ENCODE measurements at places on chromosomes 3 and 15.

GRCh38 chr3:165040186-165040585, 38.1 kb downstream of the SI start:
- no peak for DNase-seq

DNA sequence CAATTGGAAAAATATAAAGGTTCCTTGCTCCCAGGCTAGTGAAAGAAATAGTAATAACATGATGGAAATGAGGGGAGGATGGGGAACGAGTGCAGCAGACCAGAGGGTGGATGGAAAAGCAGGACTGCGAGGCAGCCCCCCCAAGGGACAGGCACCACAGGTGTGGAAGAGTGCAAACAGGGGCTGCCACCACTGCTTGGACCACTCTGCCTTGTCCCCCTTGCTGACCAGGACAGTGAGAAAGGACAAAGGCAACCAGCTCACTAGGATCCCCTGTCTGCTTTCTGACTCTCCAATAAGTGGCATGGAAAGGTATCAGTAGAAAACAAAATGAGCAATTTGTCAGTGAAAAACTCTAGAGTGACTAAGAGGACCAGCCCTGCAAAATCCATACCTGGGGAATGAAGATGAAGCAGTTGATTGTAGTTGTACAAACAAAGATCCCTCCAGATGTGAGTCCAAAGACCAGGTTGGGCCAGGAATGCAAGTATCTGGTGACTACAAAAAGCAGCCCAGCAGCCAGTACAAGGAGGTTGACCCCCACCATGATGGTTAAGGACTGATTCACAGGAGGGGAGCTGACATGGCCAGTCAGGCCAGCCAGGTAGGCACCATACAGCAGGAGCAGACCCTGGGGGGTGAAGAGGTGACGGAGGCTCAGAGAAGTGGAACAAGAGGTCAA, 86.6 kb upstream of the GSK3B start:
- no peak for DNase-seq

- no peak for DNase-seq
These were observed 557.7 kb upstream of the SGO1 start for GRCh38 chr3:20743553-20744321.

GRCh38 chr15:69323893-69324430, 25.2 kb downstream of the PAQR5 start:
- DNase-seq: no peak

DNA sequence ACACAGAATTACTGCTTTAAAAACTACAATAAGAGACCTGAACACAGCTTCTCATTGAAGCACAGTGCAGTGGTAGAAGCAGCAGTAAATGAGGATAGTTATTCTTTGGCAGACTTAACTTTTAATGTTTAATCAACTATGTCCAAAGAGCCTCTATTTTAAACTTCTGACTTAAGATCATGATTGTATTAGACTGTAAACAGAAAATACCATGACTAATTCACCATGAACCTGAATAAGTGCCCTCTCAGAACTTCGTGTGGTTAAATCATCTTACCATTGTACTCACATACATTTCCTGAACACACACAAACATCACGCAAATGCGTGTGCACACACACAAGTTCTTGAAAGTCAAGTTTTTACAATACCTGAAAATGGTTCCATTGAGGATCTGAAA, 13.9 kb downstream of the CEP152 start:
- DNase-seq: no peak
